ENCODE measurements at places on chromosomes 2 and 18. TPM values are rescaled to one million over a fixed set of nuclear protein-coding genes. Genes with fewer than 3 reads are reported as not detected.

Gene COL3A1
- total RNA-seq, result not detected

Gene KYNU
- 43.8 TPM for total RNA-seq

Gene CD28
- not detected for total RNA-seq

Gene UGT1A8
- not detected for total RNA-seq
